ENCODE measurements at places on chromosomes 5 and 9. TPM values are rescaled to one million over a fixed set of nuclear protein-coding genes. Genes with fewer than 3 reads are reported as not detected.

Gene TAF1L
- under 0.01 TPM for total RNA-seq

Gene PCDHA6
- total RNA-seq: 1.0 TPM

Gene CD72
- 0.60 TPM for total RNA-seq

Gene CDH6
- total RNA-seq: 207 TPM

Gene HRH2
- total RNA-seq: 0.10 TPM

Gene PTTG1
- total RNA-seq: 19.9 TPM

Gene LHX3
- total RNA-seq: not detected

Gene RALGPS1
- total RNA-seq: 5.4 TPM

Gene OTULINL
- 0.94 TPM for total RNA-seq

Gene SCGB3A1
- total RNA-seq: not detected

Gene GNE
- total RNA-seq: 46.4 TPM

Gene ADAMTS12
- 6.3 TPM for total RNA-seq

Gene RXRA
- total RNA-seq: 8.3 TPM

Gene SPAG8
- total RNA-seq: 0.80 TPM

Gene TICAM2
- 6.9 TPM for total RNA-seq

Gene EHMT1
- total RNA-seq: 92.8 TPM

Gene FSTL4
- not detected for total RNA-seq

Gene IDNK
- total RNA-seq: 4.6 TPM

Gene RAI14
- total RNA-seq: 174 TPM

Gene ATG10
- 18.9 TPM for total RNA-seq

Gene CAMK2A
- total RNA-seq: not detected

Gene PNPLA7
- not detected for total RNA-seq

Gene RASGRF2
- 10.6 TPM for total RNA-seq

Gene ADGRD2
- total RNA-seq: not detected

Gene PCDHGA12
- 1.7 TPM for total RNA-seq

Gene SLC28A3
- 0.15 TPM for total RNA-seq

Gene NR5A1
- total RNA-seq: not detected

Gene FRMD3
- total RNA-seq: 1.0 TPM

Gene NOP16
- 10.5 TPM for total RNA-seq

Gene CFAP157
- 0.10 TPM for total RNA-seq

Gene POU5F2
- 0.17 TPM for total RNA-seq

Gene STKLD1
- 0.35 TPM for total RNA-seq

Gene PCDHB2
- 10.1 TPM for total RNA-seq

Gene SLC6A7
- total RNA-seq: not detected

Gene SAXO1
- under 0.01 TPM for total RNA-seq

Gene TMEM174
- total RNA-seq: not detected

Gene NME5
- 7.1 TPM for total RNA-seq

Gene CDKN2B-AS1
- total RNA-seq: 3.9 TPM

Gene CCDC112
- 12.2 TPM for total RNA-seq

Gene SLC23A1
- total RNA-seq: 1.4 TPM

Gene IL17B
- not detected for total RNA-seq

Gene CDC20B
- total RNA-seq: not detected

Gene TEX48
- total RNA-seq: not detected

Data from renal cortical epithelial cell (primary cell).